ENCODE measurements at places on chromosomes 4 and X.

DNA sequence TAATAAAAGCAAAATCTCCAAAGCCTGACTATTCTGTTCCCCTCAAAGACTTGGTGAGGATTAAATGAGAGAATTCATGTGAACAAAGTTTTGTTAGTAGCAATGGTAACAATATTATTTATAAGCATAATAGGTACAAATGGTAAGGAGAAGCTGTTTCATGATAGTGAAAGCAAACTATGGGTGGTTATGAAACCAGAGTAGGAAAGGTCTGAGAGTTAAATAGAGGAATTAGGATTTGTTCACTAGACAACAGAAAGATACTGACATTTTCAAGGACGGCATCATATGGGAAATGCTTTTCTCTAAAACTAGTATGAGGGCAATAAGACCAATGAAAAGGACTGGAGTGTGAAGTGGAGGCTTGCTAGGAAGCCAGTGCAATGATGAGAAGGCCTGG, 128.6 kb upstream of the FTHL17 start:
- DNase-seq = no peak
- peaks cover 22% of the 10 kb centered on the region for H3K36me3 ChIP-seq
- H3K27me3 ChIP-seq = no peaks in the 10 kb centered on the region
- no peak overlapping the region for H3K27ac ChIP-seq

GRCh38 chr4:2072971-2073807, 14.1 kb downstream of the NAT8L start:
- H3K27ac ChIP-seq = no peak overlapping the region
- H3K4me3 ChIP-seq = no peak overlapping the region
- H3K36me3 ChIP-seq = no peaks in the 10 kb centered on the region
- DNase-seq = no peak
- no peaks in the 10 kb centered on the region for H3K27me3 ChIP-seq

- H3K27me3 ChIP-seq = no peaks in the 10 kb centered on the region
- no peaks in the 10 kb centered on the region for H3K36me3 ChIP-seq
- peaks cover 2% of the 10 kb centered on the region for H3K4me1 ChIP-seq
- no peak overlapping the region for H3K4me3 ChIP-seq
These were observed 740.3 kb upstream of the FRG1 start for GRCh38 chr4:189200353-189200752.

DNA sequence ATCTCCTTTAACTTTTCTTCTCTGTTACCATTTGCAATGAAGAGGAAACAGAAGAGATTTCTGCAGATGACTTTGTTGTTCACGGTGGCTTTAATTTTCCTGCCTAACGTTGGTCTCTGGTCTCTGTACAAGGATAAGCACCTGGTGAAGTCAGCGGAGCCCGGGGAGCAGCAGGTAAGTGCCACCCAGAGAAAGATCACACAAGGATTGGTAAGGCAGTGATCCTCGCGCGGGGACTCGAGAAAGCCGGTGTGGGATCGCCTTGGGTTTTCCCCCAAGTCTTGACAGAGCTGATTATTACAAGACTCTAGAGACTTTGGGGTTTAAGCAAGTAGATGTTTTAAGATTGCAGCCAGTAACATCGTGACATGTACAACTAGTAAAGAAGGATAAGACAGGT, 1.3 kb downstream of the GALNTL6 start:
- H3K4me1 ChIP-seq = peaks cover 31% of the 10 kb centered on the region
- no peak overlapping the region for H3K27ac ChIP-seq
- no peak for DNase-seq
- H3K4me3 ChIP-seq = peak overlapping the region; percentile 25
- peaks cover 26% of the 10 kb centered on the region for H3K27me3 ChIP-seq
- H3K36me3 ChIP-seq = no peaks in the 10 kb centered on the region

DNA sequence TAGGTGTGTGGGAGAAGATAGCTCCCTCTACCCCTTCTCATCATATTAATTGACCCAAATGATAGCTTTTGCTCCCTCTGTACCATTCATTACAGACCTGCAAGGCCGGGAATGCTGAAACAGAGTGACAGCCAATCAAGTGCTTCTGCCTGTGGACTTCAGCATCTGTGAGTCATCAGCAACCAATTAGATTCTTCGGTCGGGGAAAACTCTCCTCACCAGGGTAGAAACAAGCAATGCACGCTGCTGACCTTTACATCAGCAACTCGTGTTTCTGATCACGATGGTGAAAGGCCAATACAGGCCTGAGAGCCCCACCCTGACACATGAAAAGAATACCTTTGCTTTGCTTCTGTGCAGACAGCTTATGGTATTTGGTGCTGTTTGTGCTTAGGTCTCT, 347.2 kb upstream of the DDX53 start:
- no peak overlapping the region for H3K27ac ChIP-seq
- no peaks in the 10 kb centered on the region for H3K36me3 ChIP-seq
- no peak for DNase-seq
- no peak overlapping the region for H3K4me3 ChIP-seq
- H3K27me3 ChIP-seq = no peaks in the 10 kb centered on the region

DNA sequence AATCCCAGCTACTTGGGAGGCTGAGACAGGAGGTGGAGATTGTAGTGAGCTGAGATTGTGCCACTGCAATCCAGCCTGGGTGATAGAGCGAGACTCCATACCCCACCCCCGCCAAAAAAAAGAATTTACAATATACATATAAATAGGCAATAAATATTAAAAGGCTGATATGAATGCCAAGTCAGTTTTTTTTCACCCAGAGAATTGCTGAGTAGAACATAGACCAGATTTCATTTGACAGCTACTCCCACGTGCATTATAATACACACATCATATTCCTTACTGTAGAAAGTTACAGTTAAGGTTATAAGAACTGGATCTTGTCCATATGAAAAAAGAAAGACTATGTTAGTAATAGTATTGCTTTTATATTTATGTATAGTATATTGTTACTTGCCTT, 18.7 kb upstream of the CCNI start:
- H3K36me3 ChIP-seq = no peaks in the 10 kb centered on the region
- H3K4me1 ChIP-seq = peaks cover 23% of the 10 kb centered on the region
- no peak overlapping the region for H3K4me3 ChIP-seq
- no peaks in the 10 kb centered on the region for H3K27me3 ChIP-seq
- no peak overlapping the region for H3K27ac ChIP-seq

DNA sequence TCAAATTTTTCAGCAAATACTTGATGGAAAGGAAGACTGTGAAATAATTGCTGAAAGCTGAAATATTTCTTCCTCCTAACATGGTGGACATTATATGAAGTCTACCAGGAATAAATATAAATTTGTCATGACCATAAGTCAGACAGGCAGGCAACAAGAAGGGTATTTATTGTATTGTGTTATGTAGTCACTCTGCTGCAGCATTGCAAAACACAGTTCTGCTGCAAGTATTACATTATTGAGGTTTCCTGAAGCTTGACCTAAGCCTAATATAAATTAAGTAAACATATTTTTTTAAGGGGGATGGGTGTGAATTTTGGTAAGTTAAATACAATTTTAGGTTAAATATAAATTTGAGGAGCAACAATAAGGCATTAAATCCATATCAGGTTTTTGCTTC, 60.2 kb upstream of the MAOA start:
- no peaks in the 10 kb centered on the region for H3K4me1 ChIP-seq
- H3K27ac ChIP-seq = no peak overlapping the region
- peaks cover 2% of the 10 kb centered on the region for H3K27me3 ChIP-seq
- no peaks in the 10 kb centered on the region for H3K36me3 ChIP-seq
- DNase-seq = no peak

- no peaks in the 10 kb centered on the region for H3K36me3 ChIP-seq
- no peaks in the 10 kb centered on the region for H3K4me1 ChIP-seq
- H3K27ac ChIP-seq = no peak overlapping the region
- no peak for DNase-seq
- H3K27me3 ChIP-seq = no peaks in the 10 kb centered on the region
- H3K4me3 ChIP-seq = no peak overlapping the region
These were observed 935.6 kb downstream of the PDHA2 start for GRCh38 chr4:96775501-96775900.

DNA sequence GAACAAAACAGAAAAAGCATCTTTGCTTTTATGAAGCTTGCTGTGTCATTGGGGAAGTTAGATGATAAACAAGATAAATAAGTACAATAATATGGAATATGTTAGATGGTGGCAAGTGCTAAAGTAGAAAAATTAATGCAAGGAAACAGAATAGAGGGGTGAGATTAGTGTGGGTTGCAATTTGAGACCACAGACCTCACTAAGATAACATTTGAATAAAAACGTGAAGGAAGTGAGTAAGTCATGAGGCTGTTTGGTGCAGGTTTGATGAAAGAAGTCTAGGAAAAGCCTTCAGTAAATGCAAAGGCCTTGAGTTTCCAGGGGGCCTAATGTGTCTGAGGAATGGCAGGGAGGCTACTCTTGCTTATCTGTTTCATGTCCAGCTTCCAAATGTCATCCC, 102.5 kb downstream of the CFAP299 start:
- DNase-seq = no peak
- no peaks in the 10 kb centered on the region for H3K4me1 ChIP-seq
- H3K4me3 ChIP-seq = no peak overlapping the region
- H3K27ac ChIP-seq = no peak overlapping the region
- H3K36me3 ChIP-seq = no peaks in the 10 kb centered on the region

DNA sequence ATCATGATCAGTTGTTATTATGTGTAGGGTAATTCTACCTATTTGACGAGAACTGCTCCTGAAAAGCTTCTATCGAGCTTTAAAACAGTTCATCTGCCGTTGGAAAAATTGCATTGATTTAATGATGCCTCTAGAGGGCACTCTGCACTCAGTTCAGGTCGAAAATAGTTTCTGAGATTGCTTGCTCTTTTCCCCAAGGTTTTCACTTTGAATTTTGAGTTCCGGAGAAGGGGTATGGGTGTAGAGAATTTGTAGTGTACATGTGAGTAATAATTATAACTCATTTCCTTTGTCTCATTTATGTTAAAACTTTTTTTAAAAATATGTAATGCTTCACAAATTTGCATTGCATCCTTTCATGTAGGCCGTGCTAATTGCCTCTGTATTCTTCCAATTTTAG, 28.4 kb upstream of the TNIP3 start:
- peaks cover 3% of the 10 kb centered on the region for H3K4me1 ChIP-seq
- no peaks in the 10 kb centered on the region for H3K27me3 ChIP-seq
- no peak for DNase-seq
- no peak overlapping the region for H3K4me3 ChIP-seq
- H3K36me3 ChIP-seq = no peaks in the 10 kb centered on the region

- no peak for DNase-seq
- H3K27me3 ChIP-seq = no peaks in the 10 kb centered on the region
- H3K4me1 ChIP-seq = no peaks in the 10 kb centered on the region
- peaks cover 60% of the 10 kb centered on the region for H3K36me3 ChIP-seq
These were observed 42.4 kb upstream of the SLC2A9 start for GRCh38 chr4:10063544-10064300.

DNA sequence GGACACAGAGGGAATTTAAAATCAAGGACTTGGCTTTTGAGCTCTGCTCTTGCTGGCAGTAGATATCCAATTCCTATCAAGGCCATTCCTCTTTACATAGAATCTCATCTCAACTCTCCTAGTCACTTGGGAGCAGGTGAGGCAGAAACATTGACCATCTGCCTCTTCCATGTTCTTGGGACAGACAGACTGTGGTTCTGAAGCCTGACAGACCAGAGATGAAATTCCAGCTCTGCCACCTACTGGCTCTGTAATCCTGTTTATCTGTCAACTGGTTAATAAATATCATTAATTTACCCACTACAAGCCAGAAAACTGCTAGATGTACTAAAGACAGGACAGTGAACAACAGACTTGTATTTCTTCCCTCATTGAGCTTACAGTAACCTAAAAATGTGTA, 300.8 kb downstream of the ADGRL3 start:
- H3K27me3 ChIP-seq = no peaks in the 10 kb centered on the region
- DNase-seq = no peak

DNA sequence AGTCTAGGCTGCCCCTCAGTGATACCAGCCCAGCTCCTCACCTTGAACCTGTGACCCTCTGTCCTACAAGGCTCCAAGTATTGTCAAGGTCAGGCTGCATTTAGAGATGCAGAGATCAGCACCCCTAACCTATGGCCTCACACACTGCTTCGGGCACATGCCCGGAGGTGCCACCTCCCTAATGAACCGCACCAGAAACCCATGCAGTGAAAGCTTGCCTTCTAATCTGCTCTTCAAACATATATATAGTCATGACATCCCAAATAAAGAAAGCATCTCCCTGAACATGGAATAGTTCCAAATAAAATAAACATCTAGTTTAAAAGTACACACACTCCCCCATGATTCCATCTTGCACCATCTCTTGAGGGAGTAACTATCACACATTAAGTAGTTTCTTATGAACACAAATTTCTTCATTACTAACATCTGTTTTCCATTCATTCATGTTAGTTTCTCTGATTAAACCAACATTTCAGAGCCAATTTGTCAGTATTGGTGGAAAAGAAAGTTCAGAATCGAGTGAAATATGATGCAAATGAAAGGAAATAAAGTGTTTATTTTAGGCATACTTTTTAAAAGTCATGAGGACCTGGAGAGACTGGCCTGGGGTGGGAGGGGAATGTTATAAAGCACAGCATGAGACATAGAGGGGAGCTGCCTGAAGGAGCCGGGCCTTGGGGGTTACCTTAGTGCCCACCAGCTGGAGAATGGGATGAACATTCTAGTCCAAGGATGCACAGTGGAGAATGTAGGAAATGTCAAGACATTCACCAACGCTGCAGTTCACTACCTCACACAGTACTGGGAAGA, 19.2 kb downstream of the CC2D2A start:
- DNase-seq = no peak
- H3K27me3 ChIP-seq = peaks cover 3% of the 10 kb centered on the region
- H3K4me1 ChIP-seq = no peaks in the 10 kb centered on the region
- H3K36me3 ChIP-seq = peaks cover 4% of the 10 kb centered on the region

DNA sequence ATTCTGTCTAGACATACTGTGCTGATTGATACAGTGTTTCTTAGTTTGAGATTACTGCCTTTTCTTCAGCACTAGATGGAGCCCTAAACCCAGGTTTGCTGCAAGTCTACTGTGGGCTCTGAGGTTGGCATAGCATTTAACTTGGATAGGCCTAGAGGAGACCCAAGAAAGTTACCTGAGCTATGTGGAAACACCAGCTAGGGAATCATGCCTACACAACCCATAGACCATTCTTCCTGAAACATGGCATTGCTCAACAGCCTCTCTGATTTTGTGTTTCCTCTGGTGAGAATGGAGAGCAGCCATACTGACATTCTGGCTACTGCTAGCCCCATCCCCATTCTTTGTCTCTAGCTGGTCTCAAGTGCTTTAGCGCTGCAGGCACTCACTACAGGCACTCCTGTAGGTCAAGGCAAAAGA, 287.7 kb upstream of the PCDH18 start:
- DNase-seq = no peak
- H3K4me1 ChIP-seq = no peaks in the 10 kb centered on the region
- H3K36me3 ChIP-seq = no peaks in the 10 kb centered on the region
- no peaks in the 10 kb centered on the region for H3K27me3 ChIP-seq

Measured in activated B cell treated with CpG ODN at 0.5 μM for 24 hours (primary cell).